ENCODE measurements at places on chromosomes 1 and 21.
A peak's percentile ranks its signal among the peaks of the same experiment; 100 is the strongest.

DNA sequence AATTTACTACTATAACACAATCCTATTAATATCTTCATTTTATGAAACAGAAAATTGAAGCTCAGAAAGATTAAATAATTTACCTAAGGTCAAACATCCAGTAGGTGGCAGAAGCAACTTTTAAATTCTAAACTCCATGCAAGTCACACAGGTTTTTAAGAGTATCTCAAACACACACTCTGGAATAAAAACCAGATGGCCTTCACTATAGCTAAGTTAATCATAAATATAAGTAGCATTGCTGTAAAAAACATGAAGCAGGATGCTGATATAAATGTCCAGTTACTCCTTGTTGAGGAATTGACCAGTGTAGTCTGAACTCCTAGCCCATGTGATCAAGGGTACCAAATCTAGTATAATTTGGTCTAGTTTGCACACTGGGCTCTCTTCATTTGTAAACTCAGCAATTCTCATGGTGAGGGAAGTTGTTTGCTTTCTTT is 9.4 kb upstream of the FMO3 start:
- no peak for DNase-seq

DNA sequence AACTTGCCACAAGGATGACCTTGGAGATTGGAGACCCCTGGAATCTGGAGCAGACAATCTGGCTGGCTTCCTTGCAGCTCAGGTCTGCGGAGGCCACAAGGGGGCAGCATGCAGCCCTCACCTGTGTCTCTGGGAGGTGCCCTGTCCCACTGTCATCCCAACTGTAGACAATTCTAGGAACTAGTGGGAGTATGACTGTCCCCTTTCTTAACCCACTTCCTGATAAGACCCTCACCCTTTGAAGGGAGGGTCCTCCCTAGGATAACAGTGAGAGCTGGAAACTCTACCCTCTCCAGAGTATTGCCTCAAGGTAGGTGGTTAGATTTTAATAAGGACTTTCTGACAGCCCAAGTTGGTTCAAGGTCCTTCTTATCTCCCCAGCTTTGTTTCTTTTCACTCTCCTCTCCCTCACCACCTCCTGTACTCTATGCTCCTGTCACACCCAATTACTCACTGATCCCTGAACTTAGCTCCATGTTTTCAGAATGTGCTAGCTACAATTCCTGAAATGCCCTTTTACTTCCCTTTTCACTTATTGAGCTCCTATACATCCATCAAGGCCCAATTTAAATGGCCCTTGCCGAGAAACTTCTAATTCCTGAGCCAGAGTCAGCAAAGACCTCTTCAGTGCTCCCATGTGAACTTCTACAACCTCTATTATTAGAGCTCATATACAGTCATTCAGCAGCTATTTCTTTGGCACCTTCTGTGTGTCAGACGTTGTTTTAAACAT is 9.2 kb upstream of the KCNQ4 start:
- DNase-seq, result peak; percentile 35

DNA sequence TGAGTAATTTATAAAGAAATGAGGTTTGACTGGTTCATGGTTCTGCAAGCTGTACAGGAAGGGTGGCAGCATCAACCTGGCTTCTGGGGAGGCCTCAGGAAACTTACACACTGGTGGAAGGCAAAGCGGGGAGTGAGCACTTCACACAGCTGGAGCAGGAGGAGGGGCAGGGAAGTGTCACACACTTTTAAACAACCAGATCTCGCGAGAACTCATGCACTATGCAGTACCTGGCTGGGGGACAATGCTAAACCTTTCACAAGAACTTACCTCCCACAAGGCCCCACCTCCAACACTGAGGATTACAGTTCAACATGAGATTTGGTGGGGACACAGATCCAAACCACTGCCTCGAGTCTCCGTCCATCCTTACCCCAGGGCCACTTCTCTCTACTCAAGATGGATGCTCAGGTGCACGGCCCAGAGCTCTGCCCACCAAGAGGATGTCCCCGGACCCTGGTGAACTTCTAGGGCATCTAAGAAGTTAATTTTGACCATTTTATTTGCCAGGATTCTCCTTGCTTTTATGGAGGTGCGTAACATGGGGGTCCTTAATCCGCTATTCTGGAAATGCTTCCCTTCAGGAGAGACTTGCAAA is 22.7 kb upstream of the ACTRT2 start:
- DNase-seq, result no peak

DNA sequence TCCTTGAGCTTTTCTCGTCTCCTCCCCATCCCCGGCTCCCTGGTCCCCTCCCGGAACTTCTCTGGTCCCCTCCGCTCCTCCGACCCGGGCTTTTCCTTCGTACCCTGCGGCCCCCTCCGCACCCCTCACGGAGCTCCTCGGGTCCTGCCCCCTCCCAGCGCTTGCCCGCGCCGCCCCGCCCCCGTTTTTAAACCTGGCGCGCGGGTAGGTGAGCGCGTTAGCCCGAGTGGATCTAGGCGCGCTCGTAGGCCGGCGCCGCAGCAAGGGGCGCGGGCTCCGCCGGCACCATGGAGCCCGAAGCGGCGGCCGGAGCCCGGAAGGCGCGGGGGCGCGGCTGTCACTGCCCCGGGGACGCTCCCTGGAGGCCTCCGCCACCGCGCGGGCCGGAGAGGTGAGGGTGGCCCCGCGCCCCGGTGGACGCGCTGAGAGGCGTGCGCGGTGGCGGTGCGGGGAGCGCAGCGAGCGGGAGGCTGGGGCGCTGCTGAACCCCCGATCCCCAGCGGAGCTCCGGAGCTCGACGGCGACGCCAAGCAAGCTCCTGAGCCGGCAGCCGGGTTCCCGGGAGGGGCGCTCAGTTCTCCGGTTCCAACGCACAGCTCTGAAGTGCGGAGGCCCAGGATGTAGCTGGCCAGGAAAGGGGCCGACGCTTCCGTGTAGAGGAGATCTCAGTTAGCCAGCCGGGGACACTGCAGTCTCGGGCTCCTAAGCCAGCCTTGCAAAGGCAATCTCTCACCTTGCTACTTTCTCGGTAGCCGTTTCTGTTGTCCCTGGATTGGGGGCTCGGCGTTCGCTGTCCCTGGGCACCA is at the start of gene RIPPLY3:
Gene RIPPLY3, plus strand, starts transcription at position 217 of the 806 bp plus-strand sequence. Its CDS starts 71 bp downstream, at position 288.
- no peak for DNase-seq

DNA sequence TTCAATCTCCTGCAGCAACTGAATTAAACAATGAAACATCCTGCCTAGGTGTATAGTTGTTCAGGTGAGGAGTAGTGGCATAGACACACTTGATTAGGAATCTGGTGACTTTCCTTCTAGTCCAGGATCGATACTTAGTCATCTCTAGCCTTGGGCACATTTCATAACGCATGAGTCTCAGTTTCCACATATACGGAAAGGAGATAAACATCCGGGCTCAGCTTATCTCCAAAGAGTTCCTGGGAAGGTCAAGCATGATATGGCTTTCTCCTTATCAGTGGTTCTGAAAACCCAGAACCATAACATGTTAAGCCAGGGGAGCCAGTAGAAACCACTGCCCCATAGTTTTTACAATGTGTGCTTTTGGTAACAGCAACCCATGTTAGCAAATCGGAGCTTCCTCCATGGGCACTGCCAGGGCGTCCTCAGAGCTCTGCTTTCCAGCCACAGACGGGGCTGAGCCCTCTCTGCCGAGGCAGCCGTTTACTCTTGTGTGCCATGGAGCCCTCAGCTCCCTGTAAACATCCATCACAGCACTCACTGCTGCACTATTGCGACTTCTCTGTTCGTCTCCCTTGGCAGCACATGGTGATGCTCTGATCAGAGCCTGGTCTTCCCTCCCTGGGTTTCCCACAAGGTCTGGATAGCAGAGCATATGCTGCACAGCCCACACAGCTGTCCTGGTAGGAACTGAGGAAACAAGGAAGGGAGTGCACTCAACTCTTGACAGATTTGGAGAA is 34.6 kb downstream of the RUNX1 start:
- no peak for DNase-seq

- DNase-seq, result no peak
Observed at GRCh38 chr1:185681034-185681633, 53.1 kb upstream of the HMCN1 start.

DNA sequence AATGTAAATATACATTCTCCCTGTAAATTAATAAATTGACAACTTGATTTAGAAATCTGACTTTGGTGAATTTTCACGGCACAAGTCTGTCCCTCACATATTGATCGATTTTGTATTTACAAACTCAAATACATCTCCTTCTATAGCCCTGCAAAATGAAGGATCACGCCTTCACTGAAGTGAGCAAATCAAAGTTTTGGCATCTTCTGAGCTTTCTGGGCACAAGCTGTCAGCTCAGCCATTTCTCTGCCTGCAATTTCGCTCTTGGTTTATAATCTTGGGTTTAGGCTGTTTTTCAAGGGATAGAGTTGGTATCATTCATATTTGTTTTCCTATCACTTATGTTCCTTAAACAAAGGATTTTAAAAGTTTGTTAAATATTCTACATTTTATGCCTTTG is 25.8 kb downstream of the ANP32E start:
- no peak for DNase-seq

Measured in T-helper 2 cell (primary cell).